ENCODE measurements at places on chromosomes 6 and 20. TPM values are rescaled to one million over a fixed set of nuclear protein-coding genes. Genes with fewer than 3 reads are reported as not detected.

DNA sequence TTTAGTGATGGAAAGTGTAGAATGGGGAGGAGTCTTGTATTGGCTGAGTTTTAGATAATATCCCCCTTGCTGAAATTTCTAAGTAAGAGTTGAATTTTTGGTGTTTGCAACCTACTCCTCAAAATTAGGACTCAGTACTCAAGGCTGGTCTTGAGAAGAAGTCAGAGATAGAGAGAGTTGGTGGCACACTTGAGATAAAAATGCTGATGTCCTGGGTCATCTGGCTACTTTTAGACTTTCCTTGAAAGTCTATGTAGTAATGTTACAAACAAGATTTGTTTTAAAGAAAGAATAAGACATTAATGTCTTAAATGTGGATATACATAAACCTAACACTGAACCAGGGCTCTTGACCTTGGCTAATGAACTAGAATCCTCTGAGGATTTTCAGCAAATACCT lies 62.5 kb upstream of the MLIP start:
- no peak overlapping the region for H3K27ac ChIP-seq
- H3K4me1 ChIP-seq: no peaks in the 10 kb centered on the region
- H3K4me3 ChIP-seq: no peak overlapping the region
- DNase-seq: no peak
- H3K27me3 ChIP-seq: no peaks in the 10 kb centered on the region
- no peaks in the 10 kb centered on the region for H3K36me3 ChIP-seq

- no peaks in the 10 kb centered on the region for H3K36me3 ChIP-seq
- no peak overlapping the region for H3K27ac ChIP-seq
- DNase-seq: no peak
- H3K27me3 ChIP-seq: no peaks in the 10 kb centered on the region
Measured at GRCh38 chr6:51511081-51511480, 576.3 kb downstream of the PKHD1 start.

DNA sequence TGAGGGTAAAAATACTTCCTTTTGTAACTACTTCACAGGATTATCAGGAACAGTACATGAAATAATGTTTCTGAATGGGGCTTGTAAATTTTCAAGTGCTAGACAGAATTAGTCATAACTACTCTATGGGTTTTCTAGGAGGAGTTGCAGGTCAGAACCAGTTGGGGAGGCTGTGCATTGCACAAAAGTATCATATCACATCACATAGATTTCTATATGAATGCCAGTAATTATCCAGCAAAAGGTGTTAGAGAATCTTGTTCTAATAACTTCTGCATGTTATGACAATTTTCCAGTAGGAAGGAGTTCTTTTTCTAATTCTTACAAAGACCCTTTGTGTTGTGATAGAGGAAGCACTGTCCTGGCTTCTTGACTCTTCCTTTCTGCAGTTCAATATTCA lies 551.6 kb downstream of the COL12A1 start:
- no peak overlapping the region for H3K27ac ChIP-seq
- no peaks in the 10 kb centered on the region for H3K27me3 ChIP-seq
- H3K36me3 ChIP-seq: no peaks in the 10 kb centered on the region

- no peaks in the 10 kb centered on the region for H3K36me3 ChIP-seq
- peaks cover 6% of the 10 kb centered on the region for H3K27me3 ChIP-seq
- peaks cover 17% of the 10 kb centered on the region for H3K4me1 ChIP-seq
- H3K27ac ChIP-seq: peak overlapping the region; percentile 85
Measured at GRCh38 chr6:149567194-149567586, 1.0 kb downstream of the GINM1 start.

GRCh38 chr6:2630359-2630758 lies 120.4 kb downstream of the MYLK4 start:
- no peak overlapping the region for H3K27ac ChIP-seq
- H3K4me1 ChIP-seq: peaks cover 2% of the 10 kb centered on the region
- no peaks in the 10 kb centered on the region for H3K36me3 ChIP-seq
- H3K4me3 ChIP-seq: no peak overlapping the region
- no peak for DNase-seq

- peak overlapping the region; percentile 92 for H3K27ac ChIP-seq
- H3K36me3 ChIP-seq: peaks cover 1% of the 10 kb centered on the region
- peak overlapping the region; percentile 72 for H3K4me3 ChIP-seq
- H3K27me3 ChIP-seq: no peaks in the 10 kb centered on the region
- H3K4me1 ChIP-seq: peaks cover 45% of the 10 kb centered on the region
Measured at GRCh38 chr6:129748901-129749748, 39.1 kb upstream of the ARHGAP18 start.

DNA sequence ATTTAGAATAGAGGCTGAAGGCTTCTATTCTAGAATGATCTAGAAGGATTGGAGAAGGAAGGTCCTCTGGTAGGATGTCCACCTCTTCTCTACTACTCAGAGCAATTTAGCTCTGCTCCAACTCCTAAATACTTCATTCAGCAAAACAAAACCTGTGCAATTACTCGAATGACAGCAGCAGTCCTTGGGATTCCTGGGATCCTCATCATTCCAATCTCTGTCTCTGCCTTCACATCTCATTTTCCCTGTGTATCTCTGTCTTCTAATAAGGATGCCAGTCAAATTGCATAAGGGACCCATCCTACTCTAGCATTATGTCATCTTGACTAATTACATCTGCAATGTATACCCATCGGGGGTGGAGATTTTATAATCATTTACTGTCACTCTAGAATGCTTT lies 5.5 kb upstream of the AIG1 start:
- no peak for DNase-seq
- H3K36me3 ChIP-seq: no peaks in the 10 kb centered on the region
- H3K4me1 ChIP-seq: peaks cover 20% of the 10 kb centered on the region
- peaks cover 2% of the 10 kb centered on the region for H3K27me3 ChIP-seq

GRCh38 chr6:32151863-32152768 lies at the start of gene PRRT1:
Gene PRRT1 (minus strand): TSS chr6:32151939. CDS start chr6:32151827, 112 bp downstream.
- peaks cover 50% of the 10 kb centered on the region for H3K27me3 ChIP-seq
- no peak within 1 kb of the TSS for H3K27ac ChIP-seq
- H3K36me3 ChIP-seq: peaks cover 1% of the 10 kb centered on the region
- H3K4me3 ChIP-seq: no peak within 1 kb of the TSS
- peaks cover 32% of the 10 kb centered on the region for H3K4me1 ChIP-seq
- no peak for DNase-seq

- DNase-seq: no peak
- no peak overlapping the region for H3K4me3 ChIP-seq
- no peaks in the 10 kb centered on the region for H3K36me3 ChIP-seq
- no peak overlapping the region for H3K27ac ChIP-seq
- H3K4me1 ChIP-seq: peaks cover 12% of the 10 kb centered on the region
Measured at GRCh38 chr6:37125774-37126492, 44.0 kb upstream of the PIM1 start.

DNA sequence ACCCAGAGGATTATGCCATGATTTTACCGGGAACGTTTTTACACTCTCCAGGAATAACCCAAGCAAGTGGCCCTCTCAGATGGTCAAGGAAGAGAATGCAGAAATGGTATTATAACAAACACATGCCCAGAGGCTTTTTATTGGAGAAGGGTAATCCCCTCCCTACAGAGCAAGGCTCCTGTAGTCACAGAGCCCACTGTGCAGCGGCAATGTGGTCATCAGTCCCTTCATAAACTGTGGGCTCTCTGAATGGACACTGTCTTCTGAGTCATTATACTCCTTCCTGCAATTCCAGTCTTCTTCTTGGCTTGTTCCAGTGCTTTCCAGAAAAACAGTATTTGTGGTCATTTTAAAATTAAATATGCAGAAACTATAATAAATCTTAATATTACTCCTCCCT lies 74.7 kb downstream of the LAMA4 start:
- peaks cover 71% of the 10 kb centered on the region for H3K27me3 ChIP-seq
- H3K27ac ChIP-seq: no peak overlapping the region
- no peak overlapping the region for H3K4me3 ChIP-seq
- peaks cover 3% of the 10 kb centered on the region for H3K4me1 ChIP-seq
- no peak for DNase-seq

DNA sequence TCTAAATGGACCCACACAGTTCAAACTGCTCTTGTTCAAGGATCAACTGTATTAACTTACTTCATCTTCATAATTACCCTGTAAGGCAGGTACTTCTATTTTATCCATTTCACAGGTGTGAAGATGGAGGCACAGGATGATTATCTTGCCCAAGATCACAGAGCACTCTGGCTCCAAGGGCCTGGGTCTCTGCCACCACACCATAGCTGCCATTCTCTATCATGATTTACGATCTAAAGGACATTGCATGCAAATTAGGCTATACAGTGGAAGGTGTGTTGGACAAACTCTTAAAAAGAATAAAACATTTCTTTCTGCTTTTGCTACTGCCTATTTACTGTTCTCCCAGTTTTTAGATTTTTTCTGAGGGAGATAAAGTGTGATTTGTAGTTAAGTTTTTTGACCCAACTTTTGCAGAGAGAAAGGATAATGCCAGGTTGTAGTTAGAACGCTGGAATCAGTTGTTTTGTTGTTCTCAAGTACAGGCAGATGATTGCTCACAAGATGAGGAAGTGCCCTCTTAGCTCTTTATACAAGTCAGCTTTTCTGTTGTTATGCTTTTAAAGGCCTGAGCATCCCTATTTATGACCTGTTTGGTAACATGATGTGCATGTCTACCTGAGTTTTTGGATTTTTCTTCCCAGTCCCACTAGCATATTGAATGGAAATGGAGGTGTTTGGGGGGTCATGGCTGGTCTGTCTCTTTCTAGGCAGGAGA lies 247.9 kb downstream of the ZFAND3 start:
- no peak overlapping the region for H3K27ac ChIP-seq
- no peak overlapping the region for H3K4me3 ChIP-seq
- H3K27me3 ChIP-seq: no peaks in the 10 kb centered on the region
- peaks cover 1% of the 10 kb centered on the region for H3K4me1 ChIP-seq
- DNase-seq: no peak

- peaks cover 34% of the 10 kb centered on the region for H3K36me3 ChIP-seq
- DNase-seq: peak; percentile 74
- H3K27me3 ChIP-seq: no peaks in the 10 kb centered on the region
Measured at GRCh38 chr6:42017021-42017643, 33.2 kb upstream of the TAF8 start.

GRCh38 chr6:117829594-117830319 lies 77.3 kb upstream of the SLC35F1 start:
- no peak for DNase-seq
- H3K36me3 ChIP-seq: no peaks in the 10 kb centered on the region
- H3K4me1 ChIP-seq: no peaks in the 10 kb centered on the region
- H3K4me3 ChIP-seq: no peak overlapping the region

DNA sequence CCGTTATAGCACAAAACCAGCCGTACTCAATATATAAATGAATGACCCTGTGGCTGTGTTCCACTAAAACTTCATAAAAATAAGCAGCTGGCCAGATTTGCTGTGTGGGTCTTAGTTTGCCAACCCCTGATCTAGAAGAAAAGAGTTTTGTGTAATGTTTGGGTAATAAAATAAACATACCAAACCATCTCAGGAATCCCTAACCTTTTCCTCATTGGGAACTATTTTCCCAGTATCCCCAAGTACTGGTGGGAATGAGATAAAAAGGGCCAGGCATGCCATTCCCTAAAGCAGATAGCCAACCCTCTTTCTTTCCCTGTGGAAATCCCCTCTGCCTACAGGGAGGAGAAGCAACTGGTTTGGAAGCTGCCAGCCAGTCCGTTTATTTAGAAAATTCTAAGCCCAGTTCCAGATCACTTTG lies 169.1 kb upstream of the AKAP12 start:
- H3K27ac ChIP-seq: no peak overlapping the region
- no peak overlapping the region for H3K4me3 ChIP-seq
- H3K36me3 ChIP-seq: peaks cover 32% of the 10 kb centered on the region
- H3K4me1 ChIP-seq: no peaks in the 10 kb centered on the region

DNA sequence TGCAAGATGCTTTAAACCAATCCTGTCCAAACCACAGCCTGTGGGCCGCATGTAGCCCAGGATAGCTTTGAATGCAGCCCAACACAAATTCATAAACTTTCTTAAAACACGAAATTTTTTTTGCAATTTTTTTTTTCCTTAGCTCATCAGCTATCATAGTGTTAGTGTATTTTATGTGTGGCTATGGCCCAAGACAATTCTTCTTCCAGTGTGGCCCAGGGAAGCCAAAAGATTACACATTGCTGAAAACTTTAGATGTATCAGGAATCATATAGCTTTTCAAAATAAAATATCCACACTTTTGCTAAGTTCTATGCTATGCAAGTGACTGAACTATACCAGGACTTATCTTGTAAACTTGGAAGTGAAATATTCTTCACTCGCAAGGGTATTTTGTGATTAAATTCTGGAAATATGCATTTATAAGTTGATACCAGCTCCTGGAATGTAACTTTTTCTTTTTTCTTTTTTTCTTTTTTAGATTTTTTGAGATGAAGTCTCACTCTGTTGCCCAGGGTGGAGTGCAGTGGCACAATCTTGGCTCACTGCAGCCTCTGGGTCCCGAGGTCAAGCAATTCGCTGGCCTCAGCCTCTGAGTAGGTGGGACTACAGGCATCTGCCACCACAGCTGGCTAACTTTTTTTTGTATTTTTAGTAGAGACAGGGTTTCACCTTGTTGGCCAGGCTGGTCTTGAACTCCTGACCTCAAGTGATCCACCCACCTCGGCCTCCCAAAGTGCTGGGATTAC lies 49.8 kb downstream of the MTHFD1L start:
- no peak overlapping the region for H3K4me3 ChIP-seq
- peaks cover 38% of the 10 kb centered on the region for H3K36me3 ChIP-seq
- no peaks in the 10 kb centered on the region for H3K27me3 ChIP-seq
- no peak for DNase-seq
- no peak overlapping the region for H3K27ac ChIP-seq

- H3K36me3 ChIP-seq: no peaks in the 10 kb centered on the region
- peaks cover 10% of the 10 kb centered on the region for H3K27me3 ChIP-seq
- no peak for DNase-seq
- no peak overlapping the region for H3K4me3 ChIP-seq
- no peak overlapping the region for H3K27ac ChIP-seq
- no peaks in the 10 kb centered on the region for H3K4me1 ChIP-seq
Measured at GRCh38 chr20:57801581-57801980, 91.8 kb upstream of the PMEPA1 start.

GRCh38 chr20:13121840-13122515 lies 99.1 kb upstream of the ISM1 start:
- H3K27ac ChIP-seq: no peak overlapping the region
- peaks cover 6% of the 10 kb centered on the region for H3K27me3 ChIP-seq
- no peaks in the 10 kb centered on the region for H3K4me1 ChIP-seq
- H3K4me3 ChIP-seq: no peak overlapping the region
- no peak for DNase-seq

GRCh38 chr20:38065764-38066375 lies 32.3 kb downstream of the RPRD1B start:
- no peak overlapping the region for H3K27ac ChIP-seq
- peaks cover 43% of the 10 kb centered on the region for H3K36me3 ChIP-seq
- H3K4me3 ChIP-seq: no peak overlapping the region
- no peak for DNase-seq
- no peaks in the 10 kb centered on the region for H3K27me3 ChIP-seq
- peaks cover 2% of the 10 kb centered on the region for H3K4me1 ChIP-seq

HRH3 gene
- total RNA-seq: not detected

ACTR5 gene
- 9.5 TPM for total RNA-seq

CARMIL1 gene
- 3.8 TPM for total RNA-seq

NHLRC1 gene
- not detected for total RNA-seq

GMNN gene
- total RNA-seq: 90.0 TPM

All from activated CD8-positive, alpha-beta memory T cell treated with anti-CD3 and anti-CD28 coated beads, Interleukin-2, amount 10 ng/mL, durations not matched to agents 7 days and 5 days (primary cell).